ENCODE measurements at places on chromosomes 16 and 17.

- H3K4me3 ChIP-seq = no peak overlapping the region
- H3K4me1 ChIP-seq = no peaks in the 10 kb centered on the region
- no peaks in the 10 kb centered on the region for H3K36me3 ChIP-seq
- H3K27me3 ChIP-seq = no peaks in the 10 kb centered on the region
These were observed 30.7 kb upstream of the GSE1 start for GRCh38 chr16:85582229-85582991.

GRCh38 chr16:74700438-74701225 lies at the start of gene MLKL:
MLKL (minus strand) TSS chr16:74700862; CDS start chr16:74695757, 5,105 bp downstream.
- no peak for DNase-seq
- peaks cover 7% of the 10 kb centered on the region for H3K36me3 ChIP-seq
- peak within 1 kb of the TSS; percentile 81 for H3K27ac ChIP-seq
- peak within 1 kb of the TSS; percentile 74 for H3K4me3 ChIP-seq
- no peaks in the 10 kb centered on the region for H3K27me3 ChIP-seq

DNA sequence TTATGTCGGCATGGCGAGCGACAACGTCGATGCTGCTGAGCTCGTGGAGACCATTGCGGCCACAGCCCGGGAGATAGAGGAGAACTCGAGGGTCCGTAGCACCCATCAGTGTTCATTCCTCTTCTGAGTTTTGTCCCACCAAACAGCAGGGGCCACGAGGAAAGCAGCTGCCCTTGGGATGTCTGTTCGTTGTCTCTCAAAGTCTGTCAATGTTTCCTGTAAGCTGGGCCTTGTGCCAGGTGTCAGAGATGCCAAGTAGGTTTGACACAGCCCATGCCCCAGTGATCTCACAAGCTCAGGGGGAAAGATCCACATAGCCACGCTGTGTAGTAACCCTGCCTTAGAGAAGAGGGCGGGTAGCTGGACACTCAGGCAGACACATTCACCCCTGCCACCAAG lies 22.6 kb downstream of the NTAN1 start:
- no peaks in the 10 kb centered on the region for H3K27me3 ChIP-seq
- peaks cover 4% of the 10 kb centered on the region for H3K4me1 ChIP-seq
- H3K36me3 ChIP-seq = peaks cover 81% of the 10 kb centered on the region
- peak; percentile 39 for DNase-seq

DNA sequence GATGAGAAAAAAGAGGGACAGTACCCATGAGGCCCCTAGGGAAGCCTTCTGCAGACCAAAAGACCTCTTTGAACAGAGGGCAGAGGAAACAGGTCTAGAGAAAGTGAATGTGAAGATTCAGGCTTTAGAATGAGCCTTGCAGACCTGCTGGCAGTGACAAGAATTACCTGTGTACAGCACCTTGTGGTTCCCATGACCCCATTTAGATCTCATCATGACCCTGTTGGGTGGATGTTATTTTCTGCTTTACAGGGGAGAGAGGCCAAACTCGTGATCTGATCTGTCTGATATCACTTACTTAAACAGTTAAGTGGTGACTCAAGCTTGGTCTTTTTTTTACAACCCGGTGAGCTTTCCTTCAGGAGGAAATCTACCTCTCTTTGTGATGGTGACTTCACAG lies 81.9 kb downstream of the UTP18 start:
- H3K4me3 ChIP-seq = no peak overlapping the region
- no peak overlapping the region for H3K27ac ChIP-seq

DNA sequence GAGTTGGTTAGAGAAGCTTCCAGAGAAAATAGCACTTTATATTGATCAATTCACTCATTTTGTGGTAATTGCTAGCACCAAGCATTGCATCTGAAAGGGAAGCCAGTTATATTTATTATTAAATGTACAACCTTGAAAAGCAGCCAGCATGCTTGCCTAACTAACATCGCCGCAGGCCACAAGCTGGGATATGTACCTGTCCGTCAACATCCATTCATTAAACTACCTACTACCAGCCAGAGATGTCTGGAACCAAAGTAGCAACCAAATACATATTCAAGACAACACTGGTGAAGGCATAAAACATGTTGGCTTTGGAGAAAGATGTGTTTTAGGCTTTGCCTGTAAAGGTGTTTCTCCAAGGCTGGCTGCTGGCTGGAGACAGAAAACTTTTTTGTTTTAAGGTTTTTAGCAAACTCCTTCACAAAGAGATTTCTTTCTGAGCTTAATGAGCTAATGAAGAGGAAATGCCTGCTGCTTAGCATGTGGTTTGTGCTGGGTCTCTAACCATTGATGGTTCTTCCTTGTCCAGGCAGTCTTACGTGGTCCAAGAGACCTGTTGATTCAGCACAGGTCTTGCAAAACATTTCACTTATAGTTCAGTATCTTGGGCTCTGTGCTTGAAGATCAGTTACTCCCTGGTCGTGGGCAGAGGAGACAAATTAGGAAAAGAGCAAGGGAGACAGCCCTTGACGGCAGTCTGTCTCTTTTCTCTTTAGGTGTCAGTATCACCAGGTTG lies 3.1 kb downstream of the ITPRIPL2 start:
- H3K27ac ChIP-seq = peak overlapping the region; percentile 95
- DNase-seq = peak; percentile 79
- peaks cover 21% of the 10 kb centered on the region for H3K36me3 ChIP-seq
- H3K4me1 ChIP-seq = peaks cover 63% of the 10 kb centered on the region
